ENCODE measurements at places on chromosomes 7 and 10.

- no peak for DNase-seq
These were observed 43.1 kb upstream of the KDM7A start for GRCh38 chr7:140219672-140220524.

GRCh38 chr10:110355922-110356627, 51.4 kb upstream of the SMNDC1 start:
- peak; percentile 82 for DNase-seq

GRCh38 chr7:80752954-80753690, 114.7 kb downstream of the CD36 start:
- DNase-seq: no peak

DNA sequence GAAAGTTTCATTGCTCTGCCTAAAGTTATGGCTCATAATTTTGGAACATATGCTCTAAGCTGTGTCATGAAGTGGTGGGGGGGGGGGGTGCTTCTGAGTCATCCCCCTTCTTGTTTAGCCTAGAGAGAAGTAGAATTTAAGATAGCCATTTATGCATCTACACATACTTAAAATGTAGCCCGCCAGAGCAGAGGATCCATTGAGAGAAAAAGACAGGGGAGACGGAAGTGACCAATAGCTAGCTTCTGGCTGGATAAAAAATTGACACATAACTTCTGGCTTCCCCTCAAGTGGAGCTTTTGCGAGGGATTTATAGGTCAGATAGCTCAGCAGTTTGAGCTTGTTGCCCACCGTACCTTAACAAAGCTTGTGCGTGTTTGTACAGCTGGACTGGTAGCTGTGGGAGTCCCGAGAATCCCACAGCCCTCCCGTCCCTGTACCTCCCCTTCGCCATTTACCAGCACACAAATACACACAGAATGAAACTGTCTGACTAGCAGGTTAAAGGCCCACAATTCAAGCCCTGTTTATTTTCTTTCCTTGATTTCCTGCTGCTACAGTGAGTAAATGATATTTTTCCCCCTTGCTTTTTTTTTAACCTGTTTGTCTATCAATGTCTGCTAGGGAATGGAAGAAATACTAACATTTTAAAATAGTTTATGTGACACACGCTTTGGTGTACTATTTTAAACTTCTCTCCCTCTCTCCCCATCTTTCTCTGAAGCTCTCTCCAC, 232.6 kb upstream of the FERD3L start:
- DNase-seq: no peak
